ENCODE measurements at places on chromosomes 4 and X.

GRCh38 chr4:147336252-147336651 lies 144.6 kb upstream of the EDNRA start:
- no peak for DNase-seq

DNA sequence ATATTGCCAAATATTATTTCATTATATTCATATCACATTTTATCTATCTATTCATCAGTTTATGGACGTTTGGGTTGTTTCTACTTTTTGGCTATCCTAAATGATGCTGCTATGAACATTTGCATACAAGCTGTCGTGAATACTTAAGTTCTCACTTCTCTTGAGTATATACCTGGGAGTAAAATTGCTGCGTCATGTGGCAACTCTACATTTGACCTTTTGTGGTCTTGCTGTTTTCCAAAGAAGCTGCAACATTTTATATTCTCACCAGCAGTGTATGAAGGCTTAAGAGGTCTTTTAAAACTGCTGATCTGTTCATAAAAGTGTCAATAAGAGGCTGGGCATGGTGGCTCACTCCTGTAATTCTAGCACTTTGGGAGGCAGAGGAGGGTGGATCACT lies 5.8 kb downstream of the PYURF start:
- no peak for DNase-seq

DNA sequence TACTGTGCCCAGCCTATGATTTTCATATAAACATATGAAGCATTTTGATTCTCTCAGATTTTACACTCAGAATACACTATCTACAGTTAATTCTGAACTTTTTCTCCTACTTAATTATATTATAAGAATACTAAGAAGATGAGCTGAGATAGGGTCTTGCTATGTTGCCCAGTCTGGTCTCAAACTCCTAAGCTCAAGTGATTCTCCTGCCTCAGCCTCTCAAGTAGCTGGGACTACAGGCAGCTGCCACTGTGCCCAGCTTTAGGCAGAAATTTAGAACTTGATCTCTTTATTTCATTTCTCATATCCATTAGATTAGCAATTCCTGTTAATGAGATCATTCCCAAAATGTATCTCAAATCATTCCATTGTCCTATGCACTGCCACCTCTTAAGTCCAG lies 4.7 kb upstream of the LARP1B start:
- no peak for DNase-seq

DNA sequence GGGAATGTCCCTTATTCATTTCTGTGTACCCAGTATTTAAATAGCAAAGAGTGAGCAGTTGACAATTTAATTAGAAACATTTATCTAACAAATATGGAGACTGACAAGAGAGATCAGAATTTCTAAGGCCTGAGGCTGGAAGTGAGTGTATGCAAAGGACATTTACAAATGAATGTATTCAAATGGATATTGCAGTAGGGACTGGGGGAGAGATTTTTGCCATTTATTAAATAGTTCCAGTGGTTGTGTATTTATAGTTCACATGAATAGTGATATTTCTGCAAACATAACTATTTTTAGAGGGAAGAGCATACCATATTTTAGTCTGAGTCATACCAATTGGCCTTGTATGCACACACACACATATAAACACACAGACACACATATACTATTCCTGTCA lies 592.4 kb downstream of the GLUD2 start:
- no peak for DNase-seq

DNA sequence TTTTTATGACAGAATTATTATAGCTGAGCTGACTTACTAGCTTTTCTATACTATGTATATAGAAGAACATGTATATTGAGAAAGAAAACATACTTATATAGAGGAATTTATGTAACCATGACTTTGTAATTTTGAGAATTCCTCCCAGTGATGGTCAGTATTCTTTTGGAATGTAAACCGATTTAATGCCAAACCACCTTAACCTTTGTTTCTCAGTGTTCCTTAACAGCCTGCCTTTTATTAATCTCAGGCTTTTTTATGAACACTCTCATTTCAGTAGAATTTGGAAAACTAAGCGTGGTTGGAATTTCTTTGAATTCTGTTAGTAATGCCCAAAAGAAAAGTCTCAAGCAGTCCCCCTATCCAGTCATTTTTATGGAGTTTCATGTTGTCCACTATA lies 47.0 kb downstream of the MOSPD2 start:
- no peak for DNase-seq

DNA sequence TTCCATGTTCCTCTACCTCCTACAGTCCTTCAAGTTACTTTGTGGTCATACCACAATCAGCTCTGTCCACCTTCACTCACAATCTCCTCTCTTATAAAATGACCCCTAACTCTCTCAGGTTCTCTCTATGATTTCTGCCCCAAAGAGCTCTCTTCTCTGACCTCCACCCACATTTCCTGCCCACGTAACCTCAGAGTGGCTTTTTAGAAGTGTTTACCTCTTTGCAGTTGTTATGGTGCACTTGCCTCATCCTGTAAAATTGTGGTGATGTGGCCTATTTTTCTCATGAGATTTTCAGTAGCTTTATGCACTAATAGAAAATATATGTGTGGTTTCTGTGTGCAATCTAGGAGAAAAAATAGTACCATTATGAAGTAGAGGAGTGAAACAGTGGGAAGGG lies 215.8 kb downstream of the PACRGL start:
- no peak for DNase-seq

GRCh38 chr4:113040793-113041192 lies 8.7 kb upstream of the ANK2 start:
- DNase-seq: no peak

GRCh38 chr4:186845137-186845842 lies 121.6 kb upstream of the FAT1 start:
- no peak for DNase-seq

GRCh38 chr4:3250956-3251690 lies 2.2 kb downstream of the MSANTD1 start:
- DNase-seq: peak; percentile 20

DNA sequence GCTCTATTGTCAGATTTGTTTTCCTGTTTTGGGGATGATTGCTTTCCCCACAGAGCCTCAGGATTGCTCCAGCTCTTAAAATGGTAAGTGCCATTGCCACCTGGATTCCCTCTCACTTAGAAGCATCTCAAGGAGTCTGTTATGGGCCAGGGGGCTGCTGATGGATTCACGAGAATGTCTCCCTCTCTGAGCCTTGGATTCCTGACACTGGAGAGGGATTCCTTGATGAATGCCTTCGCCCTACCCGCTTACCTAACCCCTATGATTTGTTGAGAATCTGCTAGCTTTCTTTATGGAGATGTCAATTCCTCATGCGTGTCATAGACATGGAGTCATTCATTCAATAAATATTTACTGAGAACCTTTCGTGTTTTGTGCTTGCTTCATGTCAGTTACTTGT lies 36.9 kb upstream of the TENM3 start:
- DNase-seq: no peak

- DNase-seq: no peak
These were observed 118.3 kb downstream of the ADGRL3 start for GRCh38 chr4:61318431-61318830.

DNA sequence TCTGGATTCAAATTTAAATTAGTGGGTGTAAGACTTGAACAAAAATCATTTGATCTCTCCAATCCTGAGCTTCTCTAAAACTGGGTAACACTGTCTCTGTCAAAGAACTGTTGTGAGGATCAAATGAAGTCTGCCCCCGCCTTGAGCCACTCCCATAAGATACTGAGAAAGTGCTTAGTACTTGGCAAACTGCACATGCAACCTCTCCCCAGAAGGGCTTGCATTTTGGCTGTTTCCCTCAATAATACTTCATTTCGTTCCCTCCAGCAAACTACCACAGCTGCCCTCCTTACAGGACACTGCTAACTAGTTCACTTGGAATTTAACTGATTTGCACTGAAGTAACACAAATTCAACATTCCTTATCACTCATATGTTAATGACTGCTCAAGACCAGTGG lies 79.8 kb downstream of the APBB2 start:
- DNase-seq: no peak

GRCh38 chr4:24605216-24605615 lies 20.9 kb upstream of the DHX15 start:
- DNase-seq: no peak

DNA sequence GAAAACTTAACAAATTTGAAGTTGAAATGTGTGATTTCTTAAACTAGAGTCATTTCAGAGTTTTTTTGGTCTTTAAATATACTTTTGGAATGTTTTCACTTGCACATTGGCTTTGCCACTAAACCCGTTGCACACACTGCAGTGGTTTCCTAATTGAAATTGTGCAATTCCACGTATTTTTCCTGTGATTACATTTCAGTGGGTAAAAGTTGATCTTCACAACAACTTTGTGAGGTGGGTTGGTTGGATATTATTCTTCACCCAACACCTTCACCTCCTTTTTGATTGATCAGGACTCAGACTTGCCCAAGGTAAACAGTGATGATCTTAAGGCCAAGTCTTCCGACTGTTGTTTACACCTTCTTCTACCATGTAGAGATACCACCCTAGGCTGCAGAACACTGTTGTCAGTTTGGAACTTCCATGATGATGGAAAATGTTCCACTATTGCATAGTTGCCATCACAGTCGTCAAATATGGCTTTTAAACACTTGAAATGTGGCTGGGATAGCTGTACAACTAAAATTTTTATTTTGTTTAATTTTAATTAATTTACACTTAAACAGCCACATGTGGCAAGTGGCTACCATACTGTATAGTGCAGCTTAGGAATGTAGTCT lies 13.7 kb downstream of the SEPTIN11 start:
- no peak for DNase-seq

DNA sequence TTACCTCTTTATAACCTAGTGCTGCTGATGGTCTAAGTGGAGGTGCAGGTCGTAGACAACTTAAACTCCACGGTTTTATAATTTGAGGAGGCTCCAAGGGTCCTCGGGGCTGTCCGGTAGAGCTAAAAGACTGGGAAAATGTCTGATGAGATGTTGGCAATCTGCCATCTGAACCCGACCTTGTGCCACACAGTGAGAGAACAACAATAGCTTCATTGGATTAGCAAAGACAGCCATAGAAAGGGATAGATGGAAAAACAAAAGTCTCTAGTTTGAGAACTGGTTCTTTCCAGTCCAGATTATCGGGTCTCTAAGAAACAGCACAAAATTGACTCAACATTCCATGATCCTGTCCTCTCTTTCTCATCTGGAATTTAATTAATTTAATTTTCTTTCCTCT lies 31.6 kb downstream of the CD40LG start:
- DNase-seq: no peak

DNA sequence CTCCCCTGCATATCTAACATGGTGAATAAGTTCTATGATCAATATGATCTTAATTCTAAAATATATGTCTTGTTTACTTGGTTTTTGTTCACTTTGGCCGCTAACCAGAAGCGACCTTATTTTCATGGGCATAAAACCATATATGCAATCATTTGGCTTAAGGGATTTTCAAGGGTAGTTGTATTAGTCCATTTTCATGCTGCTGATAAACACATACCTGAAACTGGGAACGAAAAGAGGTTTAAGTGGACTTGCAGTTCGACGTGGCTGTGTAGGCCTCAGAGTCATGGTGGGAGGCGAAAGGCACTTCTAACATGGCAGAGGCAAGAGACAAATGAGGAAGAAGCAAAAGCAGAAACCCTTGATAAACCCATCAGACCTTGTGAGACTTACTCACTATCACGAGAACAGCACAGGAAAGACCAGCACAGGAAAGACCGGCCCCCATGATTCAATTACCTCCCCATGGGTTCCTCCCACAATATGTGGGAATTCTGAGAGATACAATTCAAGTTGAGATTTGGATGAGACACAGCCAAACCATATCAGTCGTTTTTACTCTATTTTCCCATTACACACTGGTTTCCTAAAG lies 114.3 kb upstream of the CPEB2 start:
- no peak for DNase-seq

DNA sequence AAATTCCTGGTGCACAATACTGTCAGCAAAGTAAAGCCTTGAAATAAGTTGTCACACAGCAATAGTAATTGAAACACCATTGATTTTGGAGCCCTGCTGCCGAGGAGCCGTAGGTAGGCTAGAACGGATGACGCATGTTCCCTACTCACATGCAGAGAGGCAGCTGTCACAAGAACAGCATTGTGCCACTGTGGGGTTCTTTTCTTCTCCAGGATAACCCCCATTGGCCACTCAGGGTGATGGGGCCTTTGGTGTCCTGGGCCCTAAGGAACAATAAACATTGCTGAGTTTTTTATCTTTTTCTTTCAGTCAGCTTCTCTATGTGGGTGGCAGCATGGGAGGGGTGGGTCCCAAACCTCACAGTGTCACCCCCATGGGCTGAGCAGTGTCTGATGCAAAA lies 542.3 kb downstream of the BCOR start:
- no peak for DNase-seq

DNA sequence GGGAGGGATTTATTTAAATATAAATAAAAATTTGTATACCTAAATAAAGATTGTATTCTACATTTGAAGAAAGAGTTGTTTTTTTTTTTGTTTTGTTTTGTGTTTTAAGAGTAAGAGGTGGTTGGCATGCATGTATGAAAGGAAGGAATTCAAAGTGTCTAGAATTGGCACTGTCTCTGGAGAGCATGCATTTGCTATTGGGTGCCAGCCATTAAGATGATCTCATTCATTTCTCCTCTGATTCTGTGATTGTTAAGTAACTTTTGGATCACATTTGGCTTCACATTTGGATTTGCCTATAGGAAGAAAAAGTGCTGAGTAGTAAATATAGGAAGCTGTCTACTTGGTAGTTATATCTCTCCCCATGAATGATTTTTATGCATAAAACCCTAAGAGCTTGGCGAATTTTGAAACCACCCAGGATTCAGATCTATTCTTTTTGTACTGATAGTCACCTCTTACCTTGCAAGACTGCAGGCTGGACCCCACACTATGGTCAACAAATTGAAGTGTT lies 7.8 kb upstream of the BOD1L1 start:
- DNase-seq: no peak

DNA sequence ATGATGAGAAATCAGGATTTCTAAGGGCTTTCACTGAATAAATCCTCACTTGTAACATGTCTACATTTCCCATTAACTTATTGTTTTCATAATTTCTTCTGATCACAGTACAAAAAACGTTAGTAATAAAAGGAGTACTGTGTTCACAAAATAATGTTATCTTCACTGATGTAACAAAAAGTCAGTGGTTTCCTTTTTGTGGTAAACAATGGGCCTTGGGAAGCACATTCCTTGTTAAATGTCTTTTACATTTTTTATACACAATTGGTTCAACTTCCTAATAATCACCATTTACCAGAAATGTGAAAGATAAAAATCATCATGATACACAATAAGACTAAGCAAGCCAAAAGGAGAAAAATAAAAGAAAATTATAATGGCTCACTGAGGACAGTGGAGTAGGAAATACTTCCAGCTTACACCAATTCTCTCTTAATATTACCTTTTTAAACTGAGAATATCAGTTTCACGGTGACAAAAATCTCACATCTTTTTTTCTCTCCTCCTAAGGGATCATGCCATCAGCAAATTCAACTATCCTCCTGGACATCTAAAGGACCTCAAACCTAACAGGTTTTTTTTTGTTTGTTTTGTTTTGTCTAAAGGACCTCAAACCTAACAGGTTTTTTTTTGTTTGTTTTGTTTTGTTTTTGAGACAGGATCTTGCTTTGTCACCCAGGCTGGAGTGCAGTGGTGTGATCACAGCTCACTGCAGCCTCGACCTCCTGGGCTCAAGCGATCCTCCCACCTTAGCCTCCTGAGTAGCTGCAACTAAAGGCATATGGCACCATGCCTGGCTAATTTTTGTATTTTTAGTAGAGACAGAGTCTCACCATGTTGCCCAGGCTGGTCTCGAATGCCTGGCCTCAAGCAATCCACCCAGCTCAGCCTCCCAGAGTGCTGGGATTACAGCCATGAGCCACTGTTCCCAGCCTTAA lies 57.3 kb downstream of the FRYL start:
- DNase-seq: no peak
